ENCODE measurements at places on chromosomes 1 and 21.

DNA sequence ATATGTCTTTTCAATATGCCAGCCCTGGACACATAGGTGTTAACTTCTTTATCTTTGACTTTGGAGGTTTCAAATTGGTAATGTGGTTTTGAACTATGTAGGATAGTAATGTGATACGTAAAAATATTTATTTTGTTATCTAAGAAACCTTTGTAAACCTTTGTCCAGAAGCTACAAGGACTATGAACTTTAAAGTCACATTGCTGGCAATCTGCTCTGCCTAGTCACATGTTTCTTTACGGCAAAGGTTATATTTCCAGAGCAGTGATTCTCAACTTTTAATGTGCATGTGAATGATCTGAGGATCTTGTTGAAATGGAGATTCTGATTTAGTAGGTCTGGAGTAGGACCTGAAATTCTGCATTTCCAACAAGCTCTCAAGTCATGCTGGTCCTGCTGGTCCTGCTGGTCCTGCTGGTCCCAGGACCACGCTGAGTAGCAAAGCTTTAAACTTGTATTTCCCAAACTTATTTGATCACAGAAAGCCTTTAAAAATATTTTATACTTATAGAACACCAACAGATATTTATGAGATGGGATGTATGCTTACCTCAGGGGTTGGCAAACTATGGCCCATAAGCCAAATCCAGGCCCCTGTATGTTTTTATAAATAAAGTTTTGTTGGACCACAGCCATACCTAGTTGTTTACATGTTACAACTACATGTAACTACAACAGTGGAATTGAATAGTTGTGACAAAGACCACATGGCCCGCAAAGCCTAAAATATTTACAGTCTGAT is 57.9 kb upstream of the QSOX1 start:
- no peak for DNase-seq

GRCh38 chr1:212970085-212970484 is 19.7 kb downstream of the VASH2 start:
- no peak for DNase-seq

GRCh38 chr1:58592522-58593134 is 15.6 kb upstream of the TACSTD2 start:
- DNase-seq: no peak

- no peak for DNase-seq
Observed at GRCh38 chr1:24870551-24871195, 59.4 kb downstream of the RUNX3 start.

DNA sequence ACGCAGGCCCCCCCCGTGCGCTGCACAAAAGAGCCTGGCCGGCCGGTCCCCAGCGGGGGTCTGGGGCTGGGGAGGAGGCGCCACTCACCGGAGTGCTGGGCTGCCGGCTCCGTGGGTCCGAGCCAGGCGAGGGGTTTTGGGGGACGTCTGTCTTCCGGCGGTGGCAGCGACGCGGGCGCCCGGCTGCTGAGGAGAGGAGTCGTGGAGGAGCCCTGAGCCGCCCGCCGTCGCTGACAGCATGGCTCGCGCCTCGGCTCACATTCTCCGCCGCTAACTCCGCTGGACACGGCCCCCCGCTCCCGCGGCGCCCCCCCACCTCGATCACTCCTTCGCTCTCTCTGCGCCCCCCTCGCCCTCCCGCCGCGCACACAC is 649 bp downstream of the AHDC1 start:
- DNase-seq: peak; percentile 58

DNA sequence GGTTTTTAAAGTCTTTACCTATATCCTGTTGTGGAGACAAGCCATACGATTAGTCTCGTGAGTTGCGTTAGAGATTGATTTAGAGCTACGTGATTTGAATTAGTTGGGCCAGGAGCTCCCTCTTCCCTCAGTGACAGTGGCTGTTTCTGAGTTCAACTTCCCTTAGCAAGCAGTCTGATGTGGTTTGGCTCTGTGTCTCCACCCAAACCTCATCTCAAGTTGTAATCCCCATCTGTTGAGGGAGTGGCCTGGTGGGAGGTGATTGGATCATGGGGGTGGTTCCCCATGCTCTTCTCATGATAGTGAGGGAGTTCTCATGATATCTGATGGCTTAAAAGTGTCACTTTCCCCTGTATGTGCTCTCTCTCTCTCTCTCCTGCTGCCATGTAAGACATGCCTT is 192.9 kb upstream of the PTGFR start:
- no peak for DNase-seq

Measured in NB4 (cell line).